ENCODE measurements at places on chromosomes 7 and 10.
A peak's percentile ranks its signal among the peaks of the same experiment; 100 is the strongest.

GRCh38 chr10:124700293-124701037 is 43.7 kb downstream of the FAM53B start:
- DNase-seq, result no peak

- DNase-seq, result no peak
These were observed 6.6 kb upstream of the NPC1L1 start for GRCh38 chr7:44547536-44548231.

DNA sequence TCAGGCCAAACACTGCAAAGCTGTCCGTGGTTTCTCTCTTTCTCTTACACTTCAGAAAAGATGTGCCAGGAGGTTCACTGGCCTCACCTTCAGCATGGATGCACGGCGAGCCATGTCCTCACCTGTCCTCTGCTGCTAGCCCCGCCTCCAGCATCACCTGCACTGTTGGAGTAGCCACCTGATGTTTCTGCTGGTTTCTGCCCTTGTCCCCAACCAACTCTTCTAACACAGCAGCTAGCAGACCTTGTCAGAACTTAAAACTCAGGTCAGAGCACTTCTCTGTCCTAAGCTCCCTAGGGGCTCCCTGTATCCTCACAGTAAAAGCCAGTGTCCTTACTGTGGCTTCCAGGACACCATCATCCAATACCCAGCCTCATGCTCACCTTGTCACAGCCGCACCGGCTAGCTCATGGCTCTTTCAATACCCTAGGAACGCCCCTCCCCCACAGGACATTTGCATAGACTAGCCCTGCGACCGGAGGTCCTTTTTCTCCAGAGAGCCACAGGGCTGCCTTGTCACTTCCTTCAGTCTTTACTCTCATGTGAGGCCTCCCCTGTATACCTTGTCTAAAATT is 15.2 kb downstream of the PALD1 start:
- no peak for DNase-seq

DNA sequence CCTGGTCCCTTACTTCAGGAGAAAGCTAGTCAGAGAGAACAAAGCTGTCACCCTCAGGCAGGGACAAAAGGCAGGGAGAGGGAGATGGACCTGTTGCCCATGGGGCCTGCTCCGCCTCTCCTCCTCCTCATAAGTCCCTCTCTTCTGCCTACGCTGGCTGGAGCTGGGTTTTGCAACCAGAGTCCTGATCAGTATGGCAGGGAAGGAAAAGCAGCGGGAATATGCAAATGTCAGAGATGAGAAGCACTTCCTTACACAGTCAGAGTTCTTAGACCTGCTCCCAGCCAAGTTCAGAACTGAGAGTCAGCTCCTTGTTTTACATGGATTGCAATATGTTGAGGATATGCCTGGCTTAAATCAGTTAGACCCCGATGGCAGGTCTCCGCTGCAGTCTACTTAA is 231.1 kb downstream of the ADAM12 start:
- no peak for DNase-seq

- DNase-seq, result no peak
These were observed 175.4 kb downstream of the CDC14C start for GRCh38 chr7:49099587-49100326.

GRCh38 chr7:6338551-6339274 is 66.3 kb upstream of the CYTH3 start:
- DNase-seq, result no peak

DNA sequence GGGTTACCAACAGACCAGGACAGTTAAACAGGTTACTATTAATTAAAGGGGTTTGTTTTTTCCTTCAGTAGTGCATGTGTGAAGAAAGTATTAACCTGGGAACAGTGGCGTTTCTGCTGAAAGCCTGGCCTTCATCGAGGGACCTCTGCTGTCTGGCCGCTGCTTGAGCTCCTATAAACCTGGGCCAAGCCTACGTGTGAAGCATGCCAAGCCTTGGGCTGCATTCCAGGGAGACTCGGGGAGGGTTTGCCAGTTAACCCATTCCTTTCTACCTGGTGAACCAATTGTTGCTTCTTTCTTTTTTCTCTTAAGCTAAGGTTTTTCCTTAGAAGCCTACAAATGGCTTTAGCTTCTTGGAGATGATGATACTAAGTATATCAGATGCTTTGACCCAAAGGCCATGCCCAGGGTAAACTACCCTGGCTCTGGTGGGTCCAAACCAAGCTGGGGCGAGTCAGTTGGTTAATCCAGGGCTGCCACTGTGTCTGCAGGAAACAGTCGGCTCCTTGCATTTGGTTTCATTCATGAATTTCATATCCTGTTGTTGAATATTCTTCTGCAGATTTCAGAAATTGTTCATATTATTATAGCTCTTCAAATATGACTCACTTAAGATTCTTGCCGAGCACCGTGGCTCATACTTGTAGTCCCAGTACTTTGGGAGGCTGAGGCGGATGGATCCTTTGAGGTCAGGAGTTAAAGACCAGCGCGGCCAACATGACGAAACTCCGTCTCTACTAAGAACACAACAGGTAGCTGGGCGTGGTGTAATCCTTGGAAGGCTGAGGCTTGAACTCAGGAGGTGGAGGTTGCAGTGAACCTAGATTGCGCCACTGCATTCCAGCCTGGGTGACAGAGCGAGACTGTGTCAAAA is 23.8 kb downstream of the PFKP start:
- no peak for DNase-seq

DNA sequence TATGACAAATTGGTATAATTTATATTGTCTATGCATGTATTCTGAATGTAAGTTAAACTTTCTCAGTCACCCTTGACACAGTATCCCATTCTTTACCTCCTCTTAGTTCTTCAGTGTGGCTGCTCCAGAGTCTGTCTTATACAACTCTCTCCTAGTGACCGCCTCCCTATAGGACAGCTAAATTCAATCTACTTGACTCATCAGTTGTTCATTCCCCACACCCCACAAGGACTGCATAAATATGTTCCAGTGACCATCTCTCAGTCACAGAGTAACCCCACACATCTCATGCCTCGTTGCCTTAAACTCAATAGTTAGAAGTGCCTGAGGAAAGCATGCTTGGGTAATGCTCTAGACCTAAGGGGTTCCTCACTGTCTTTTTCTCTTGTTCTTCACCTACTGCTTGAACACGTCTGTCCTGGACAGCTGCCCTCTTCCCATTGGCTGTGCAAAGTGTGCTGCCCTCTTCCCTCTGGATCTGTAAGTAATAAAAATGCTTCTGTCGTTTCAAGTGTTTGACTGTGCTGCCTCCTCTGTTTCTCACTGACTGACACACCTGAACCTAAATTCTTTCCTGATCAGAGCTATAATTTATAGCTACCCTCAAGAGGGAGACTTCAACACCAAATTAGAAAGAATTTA is 494.6 kb upstream of the GRM3 start:
- DNase-seq, result no peak

- DNase-seq, result no peak
These were observed 261.9 kb downstream of the SNX10 start for GRCh38 chr7:26553582-26553981.

GRCh38 chr7:27116031-27116961 is 13.8 kb upstream of the HOXA2 start:
- peak; percentile 77 for DNase-seq

DNA sequence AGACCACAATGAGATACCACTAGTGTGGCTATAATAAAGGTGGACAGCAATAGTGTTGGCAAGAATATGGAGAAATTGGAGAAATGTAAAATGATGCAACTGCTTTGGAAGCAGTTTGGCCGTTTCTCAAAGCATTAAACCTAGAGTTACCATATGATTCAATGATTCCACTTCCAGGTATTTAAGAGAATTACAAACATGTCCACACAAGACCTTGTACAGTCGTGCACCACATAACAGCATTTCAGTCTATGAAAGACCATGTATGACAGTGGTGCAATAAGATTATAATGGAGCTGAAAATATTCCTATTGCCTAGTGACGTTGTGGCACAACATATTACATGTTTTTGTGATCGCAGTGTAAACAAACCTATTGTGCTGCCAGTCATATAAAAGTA is 29.6 kb downstream of the CCDC172 start:
- no peak for DNase-seq

DNA sequence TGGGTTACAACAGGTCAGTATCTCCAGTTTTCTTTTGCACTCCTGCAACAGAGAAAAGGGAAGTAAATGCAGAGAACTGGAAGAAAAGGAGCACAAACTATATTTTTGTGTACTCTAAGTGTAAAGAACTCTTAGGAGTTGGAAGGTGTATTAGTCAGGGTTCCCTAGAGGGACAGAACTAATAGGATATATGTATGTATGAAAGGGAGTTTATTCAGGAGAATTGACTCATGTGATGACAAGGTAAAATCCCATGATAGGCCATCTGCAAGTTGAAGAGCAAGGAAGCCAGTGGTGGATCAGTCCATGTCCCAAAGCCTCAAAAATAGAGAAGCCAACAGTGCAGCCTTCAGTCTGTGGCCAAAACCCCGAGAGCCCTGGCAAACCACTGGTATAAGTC is 22.6 kb upstream of the RAB18 start:
- no peak for DNase-seq

- DNase-seq, result no peak
These were observed 112.7 kb downstream of the ARHGAP22 start for GRCh38 chr10:48492201-48492600.

GRCh38 chr7:86470763-86471162 is 172.9 kb upstream of the GRM3 start:
- DNase-seq, result no peak

DNA sequence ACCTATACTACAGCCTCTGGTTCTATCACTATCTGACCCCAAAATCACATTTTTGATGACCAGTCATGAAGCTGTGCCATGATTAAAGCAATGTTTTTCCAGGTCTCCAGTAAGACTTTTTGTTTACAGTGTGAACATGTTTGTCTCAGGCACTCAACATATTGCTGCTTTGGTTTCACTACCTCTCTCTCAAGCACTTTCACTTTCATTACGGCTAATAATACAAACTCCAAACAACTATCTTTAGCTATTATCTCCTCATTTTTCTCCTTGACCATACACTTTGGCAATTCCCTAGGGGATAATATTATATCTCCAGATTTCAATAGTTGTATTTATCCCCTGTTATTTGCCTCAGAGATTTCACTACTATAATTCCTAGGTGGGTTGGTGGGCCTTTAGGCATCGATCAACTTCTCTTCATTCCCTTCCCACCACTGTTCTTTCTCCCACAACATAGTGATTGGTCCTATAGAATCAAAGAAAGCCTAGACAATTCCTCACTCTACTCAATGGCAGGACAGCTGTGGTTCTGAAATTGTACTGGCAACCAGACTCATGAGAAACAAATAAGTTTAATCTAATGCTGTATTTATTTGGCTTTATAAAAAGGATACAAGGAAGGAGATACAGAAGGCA is 261.4 kb upstream of the ZWINT start:
- no peak for DNase-seq

- no peak for DNase-seq
These were observed 72.9 kb downstream of the PLXNA4 start for GRCh38 chr7:132503415-132503814.

DNA sequence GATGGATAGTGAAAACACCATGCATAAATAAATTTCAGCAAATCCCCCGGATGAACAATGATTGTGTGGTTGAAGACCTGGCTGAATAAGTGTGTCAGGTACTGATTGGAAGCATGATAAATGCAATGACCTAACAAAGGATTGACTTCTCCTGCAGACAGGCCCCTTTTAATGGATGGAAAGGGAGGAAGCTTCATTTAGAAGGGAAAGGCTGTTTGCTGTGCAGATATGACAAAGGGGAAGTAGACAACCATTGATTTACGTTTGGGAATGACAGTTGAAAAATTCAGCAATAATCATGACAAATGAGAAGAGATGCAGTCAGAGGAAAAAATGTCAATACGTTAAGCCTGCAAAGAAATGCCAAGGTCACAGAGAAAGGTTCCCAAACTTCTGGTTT is 503.8 kb downstream of the LRMDA start:
- no peak for DNase-seq

DNA sequence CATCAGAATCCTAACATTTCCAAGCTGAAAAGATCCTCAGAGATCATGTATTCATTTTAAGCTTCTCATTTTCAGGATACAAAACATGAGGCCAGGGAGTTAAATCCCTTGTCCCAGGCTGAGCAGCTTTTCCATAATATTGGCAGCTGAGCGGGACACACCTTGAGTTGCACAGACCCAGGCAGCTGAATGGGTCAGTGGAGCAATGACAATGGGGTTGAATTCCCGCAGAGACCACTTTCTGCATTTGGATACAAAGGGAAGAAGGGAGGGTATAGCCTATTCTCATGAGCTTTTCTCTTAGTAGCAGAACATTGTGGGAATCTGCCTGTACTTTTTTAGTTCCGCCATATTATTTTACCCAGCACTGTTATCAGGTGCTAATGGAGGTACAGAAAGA is 49.5 kb downstream of the PRR15 start:
- DNase-seq, result no peak

GRCh38 chr10:29946953-29947700 is 112.3 kb downstream of the JCAD start:
- DNase-seq, result no peak

DNA sequence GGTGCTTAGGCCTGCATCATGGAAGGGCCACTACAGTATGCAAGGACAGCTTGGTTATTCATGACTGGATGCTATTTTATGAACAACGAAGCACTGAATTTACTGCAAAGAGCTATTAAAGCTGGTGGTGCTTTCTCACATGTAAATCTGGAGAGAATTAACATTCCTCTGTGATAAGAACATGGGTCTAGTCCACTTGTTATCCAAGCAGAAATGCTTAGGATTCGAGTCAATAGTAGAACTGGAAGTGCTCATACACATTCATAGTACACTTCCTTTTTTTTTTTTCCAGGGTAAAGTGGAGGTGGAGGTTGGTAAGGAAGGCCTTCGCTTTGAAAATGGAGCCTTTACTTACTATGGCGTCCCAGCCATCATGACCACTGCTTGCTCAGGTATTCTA is 35.0 kb downstream of the CNNM1 start:
- no peak for DNase-seq

GRCh38 chr7:372546-372931 is 82.6 kb downstream of the FOXL3 start:
- DNase-seq, result no peak

- DNase-seq, result no peak
These were observed 164.9 kb downstream of the TMEM178B start for GRCh38 chr7:141238596-141239243.

DNA sequence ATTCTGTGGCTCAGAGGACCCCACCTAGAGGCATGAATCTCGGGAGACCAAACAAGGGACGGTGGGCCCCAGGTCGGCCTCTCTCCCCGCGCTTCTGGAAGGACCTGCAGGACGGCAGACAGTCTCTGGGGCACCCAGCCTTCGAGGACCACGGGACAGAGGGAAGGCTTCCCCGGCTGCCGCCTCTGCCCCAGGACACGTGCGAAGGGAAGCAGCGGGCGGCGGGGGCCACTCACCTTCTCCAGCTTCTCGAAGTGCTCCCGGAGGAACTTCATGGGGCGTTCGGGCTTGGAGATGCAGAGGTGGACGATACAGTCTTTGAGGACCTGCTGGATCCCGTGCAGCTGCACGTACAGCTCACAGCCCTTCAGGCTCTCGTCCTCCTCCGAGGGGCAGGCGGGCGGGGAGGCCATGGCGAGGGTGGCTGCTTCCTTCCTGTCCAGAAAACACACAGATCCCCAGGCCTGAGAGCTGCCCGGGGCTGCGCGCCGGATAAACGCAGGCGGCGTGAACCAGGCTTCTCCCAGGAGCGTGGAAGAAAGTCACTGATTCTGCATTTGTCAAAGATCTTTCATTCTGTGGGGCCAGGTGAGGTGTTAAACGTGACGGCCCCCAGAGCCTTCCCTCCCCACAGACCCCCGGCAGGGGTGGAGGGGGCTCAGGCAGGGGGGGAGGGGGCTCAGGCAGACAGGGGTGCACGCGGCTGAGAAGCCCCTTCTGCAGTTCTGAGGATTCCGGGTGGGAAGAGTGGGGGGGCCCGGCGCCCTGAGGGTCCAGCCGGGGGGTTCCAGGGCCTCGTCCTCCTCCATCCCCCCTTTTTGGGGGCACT is 15.2 kb upstream of the DNAAF5 start:
- no peak for DNase-seq

Data from vagina (tissue), 2 donors.